ENCODE measurements at places on chromosomes 13 and 19. TPM values are rescaled to one million over a fixed set of nuclear protein-coding genes. Genes with fewer than 3 reads are reported as not detected.
A peak's percentile ranks its signal among the peaks of the same experiment; 100 is the strongest.

DNA sequence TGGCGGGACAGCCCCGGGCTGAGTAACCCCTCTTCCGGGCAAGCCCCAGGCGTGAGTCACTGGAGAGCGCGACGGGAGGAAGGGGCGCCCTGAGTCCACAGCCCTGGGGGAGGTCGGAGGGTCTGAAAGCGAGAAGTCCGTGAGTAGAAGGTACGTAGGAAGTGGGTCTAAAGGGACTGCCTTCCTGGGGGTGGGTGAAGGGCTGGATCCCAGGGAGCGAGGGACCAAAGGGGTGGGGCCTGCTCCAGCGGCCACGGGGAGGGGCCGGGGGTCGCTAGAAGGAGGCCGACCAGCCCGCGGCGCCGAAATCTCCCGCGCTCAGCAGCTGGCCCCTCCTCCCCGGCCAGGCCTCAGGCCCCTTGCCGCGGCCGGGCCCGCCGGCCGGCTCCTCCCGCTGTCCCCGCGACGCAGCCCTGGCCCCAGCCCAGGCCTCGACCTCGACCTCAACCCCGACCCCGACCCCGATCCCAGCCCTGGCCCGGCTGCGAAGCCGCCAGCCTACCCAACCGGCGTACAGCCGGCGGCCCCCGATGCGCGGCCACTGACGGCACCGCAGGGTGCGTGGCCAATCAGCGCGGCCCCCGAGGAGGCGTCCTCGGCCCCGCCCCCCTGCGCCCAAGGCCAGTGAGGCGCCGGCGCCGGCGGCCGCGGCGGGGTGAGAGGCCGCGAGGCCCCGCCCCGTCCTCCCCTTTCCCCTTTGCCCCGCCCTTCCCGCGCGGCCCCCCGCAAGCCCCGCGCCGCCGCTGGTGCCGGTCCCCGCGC, 22.6 kb downstream of the IPO5 start:
- H3K27me3 ChIP-seq, result no peaks in the 10 kb centered on the region
- no peaks in the 10 kb centered on the region for H3K36me3 ChIP-seq

DNA sequence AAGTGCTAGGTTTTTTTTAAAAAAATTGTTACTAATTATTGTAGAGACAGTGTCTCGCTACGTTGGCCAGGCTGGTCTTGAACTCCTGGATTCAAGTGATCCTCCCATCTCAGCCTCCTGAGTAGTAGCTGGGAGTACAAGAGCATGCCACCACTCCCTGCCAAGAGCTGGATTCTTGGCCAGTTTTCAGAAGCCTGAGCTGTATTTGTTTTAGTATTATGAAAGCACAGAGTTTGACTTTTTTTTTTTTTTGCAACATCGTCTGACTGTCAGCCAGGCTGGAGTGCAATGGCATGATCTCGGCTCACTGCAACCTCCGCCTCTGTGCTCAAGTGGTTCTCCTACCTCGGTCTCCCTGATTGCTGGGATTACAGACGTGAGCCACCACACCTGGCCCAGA, 7.0 kb downstream of the ARMC6 start:
- H3K27ac ChIP-seq, result peak overlapping the region; percentile 71
- peaks cover 10% of the 10 kb centered on the region for H3K36me3 ChIP-seq
- no peaks in the 10 kb centered on the region for H3K27me3 ChIP-seq
- no peak overlapping the region for H3K4me3 ChIP-seq
- H3K4me1 ChIP-seq, result peaks cover 16% of the 10 kb centered on the region
- no peak for DNase-seq

DNA sequence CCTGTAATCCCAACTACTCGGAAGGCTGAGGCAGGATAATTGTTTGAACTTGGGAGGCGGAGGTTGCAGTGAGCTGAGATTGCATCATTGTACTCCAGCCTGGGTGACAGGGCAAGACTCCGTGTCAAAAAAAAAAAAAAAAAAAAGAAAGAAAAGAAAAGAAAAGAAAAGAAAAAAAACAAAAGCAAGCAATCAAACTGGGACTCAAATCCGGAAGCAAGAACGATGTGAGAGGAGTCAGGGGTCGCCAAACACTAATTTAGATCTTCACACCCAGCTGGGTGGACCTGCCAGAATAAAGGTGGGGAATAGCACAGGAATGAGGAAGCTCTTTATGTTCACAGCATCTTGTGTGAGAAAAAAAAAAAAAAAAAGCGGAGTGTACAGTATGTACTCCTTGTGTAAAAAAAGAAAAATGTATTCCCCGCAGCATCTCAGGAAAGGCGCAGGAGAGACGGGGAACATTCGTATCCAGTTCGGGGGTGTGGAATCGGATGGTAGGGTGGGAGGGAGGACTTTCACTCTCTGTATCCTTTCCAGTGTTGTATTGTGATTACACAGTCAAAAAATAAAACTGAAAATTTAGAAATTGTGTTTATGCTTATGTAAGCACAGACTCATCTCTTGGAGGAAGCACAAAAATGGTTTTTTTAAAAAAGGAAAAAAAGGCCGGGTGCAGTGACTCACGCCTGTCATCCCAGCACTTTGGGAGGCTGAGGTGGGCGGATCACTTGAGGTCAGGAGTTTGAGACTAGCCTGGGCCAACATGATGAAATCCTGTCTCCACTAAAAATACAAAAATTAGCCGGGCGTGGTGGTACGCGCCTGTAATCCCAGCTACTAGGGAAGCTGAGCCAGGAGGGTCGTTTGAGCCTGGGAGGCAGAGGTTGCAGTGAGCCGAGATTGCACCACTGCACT, 7.6 kb downstream of the DNAJB1 start:
- H3K27ac ChIP-seq, result no peak overlapping the region
- H3K4me1 ChIP-seq, result peaks cover 11% of the 10 kb centered on the region
- no peak for DNase-seq
- no peaks in the 10 kb centered on the region for H3K36me3 ChIP-seq
- H3K27me3 ChIP-seq, result no peaks in the 10 kb centered on the region
- H3K4me3 ChIP-seq, result no peak overlapping the region

DNA sequence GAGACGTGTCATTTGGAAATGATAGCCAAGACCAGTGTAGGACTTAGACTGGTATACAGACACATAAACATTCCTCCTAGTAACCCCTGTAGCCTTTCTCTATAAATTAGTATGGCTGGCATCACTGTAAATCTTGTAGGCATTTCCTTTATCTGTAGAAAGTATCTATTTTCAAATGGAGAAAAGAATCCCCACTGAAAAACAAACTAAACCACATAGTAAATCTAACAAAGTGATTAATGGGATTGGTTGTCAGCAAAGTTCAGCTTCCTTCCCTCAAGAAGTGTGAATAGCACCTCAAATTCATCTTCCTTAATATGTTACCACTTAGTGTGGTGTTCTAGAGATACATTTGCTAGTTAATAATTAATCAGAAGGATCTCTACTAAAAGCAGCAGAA, 119.4 kb upstream of the NBEA start:
- no peaks in the 10 kb centered on the region for H3K4me1 ChIP-seq
- no peak overlapping the region for H3K27ac ChIP-seq
- no peak overlapping the region for H3K4me3 ChIP-seq
- no peak for DNase-seq
- no peaks in the 10 kb centered on the region for H3K36me3 ChIP-seq
- H3K27me3 ChIP-seq, result no peaks in the 10 kb centered on the region

DNA sequence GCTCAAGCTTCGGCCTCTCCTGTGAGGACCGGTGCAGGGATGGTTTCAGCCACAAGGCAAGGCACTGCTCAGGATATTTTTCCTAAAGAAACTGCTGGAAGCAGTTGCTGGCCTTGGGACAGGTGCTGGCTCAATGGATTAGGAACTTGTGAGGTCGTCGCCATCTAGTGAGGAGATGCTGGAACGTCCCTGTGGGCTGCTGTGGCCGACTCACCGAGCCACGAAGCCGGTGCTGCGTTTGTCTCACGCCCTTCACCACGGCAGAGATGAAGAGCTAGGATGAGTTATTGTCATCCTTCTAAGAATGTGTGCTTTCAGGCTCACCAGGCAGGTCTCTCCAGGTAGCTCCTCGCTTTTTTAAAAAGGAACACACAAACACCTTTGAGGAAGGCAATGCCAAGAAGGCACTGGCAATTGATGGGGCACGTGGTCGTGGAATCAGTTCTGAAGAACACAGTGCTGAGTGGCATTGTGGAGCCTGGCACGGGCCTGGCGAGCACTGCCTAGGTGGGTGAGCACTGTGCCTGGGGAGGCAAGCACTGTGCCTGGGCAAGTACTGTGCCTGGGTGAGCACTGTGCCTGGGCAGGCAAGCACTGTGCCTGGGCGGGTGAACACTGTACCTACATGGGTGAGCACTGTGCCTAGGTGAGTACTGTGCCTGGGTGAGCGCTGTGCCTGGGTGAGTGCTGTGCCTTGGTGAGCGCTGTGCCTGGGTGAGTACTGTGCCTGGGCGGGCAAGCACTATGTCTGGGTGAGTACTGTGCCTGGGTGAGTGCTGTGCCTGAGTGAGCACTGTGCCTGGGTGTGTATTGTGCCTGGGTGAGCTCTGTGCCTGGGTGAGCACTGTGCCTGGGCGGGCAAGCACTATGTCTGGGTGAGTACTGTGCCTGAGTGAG, 140.4 kb downstream of the TEX29 start:
- no peaks in the 10 kb centered on the region for H3K27me3 ChIP-seq
- H3K4me1 ChIP-seq, result no peaks in the 10 kb centered on the region
- H3K36me3 ChIP-seq, result no peaks in the 10 kb centered on the region
- no peak overlapping the region for H3K27ac ChIP-seq
- no peak for DNase-seq

GRCh38 chr13:41502673-41503072, 45.3 kb downstream of the RGCC start:
- H3K27ac ChIP-seq, result no peak overlapping the region
- DNase-seq, result peak; percentile 69
- H3K27me3 ChIP-seq, result no peaks in the 10 kb centered on the region
- H3K4me1 ChIP-seq, result peaks cover 44% of the 10 kb centered on the region
- H3K4me3 ChIP-seq, result no peak overlapping the region
- no peaks in the 10 kb centered on the region for H3K36me3 ChIP-seq

GRCh38 chr13:80901530-80901929, 560.6 kb upstream of the SPRY2 start:
- no peak for DNase-seq
- H3K27me3 ChIP-seq, result no peaks in the 10 kb centered on the region
- no peaks in the 10 kb centered on the region for H3K36me3 ChIP-seq
- H3K4me3 ChIP-seq, result no peak overlapping the region
- no peak overlapping the region for H3K27ac ChIP-seq
- no peaks in the 10 kb centered on the region for H3K4me1 ChIP-seq

GRCh38 chr13:93951951-93952350, 527.5 kb downstream of the DCT start:
- H3K4me3 ChIP-seq, result no peak overlapping the region
- no peaks in the 10 kb centered on the region for H3K27me3 ChIP-seq
- H3K4me1 ChIP-seq, result no peaks in the 10 kb centered on the region
- no peak for DNase-seq
- no peak overlapping the region for H3K27ac ChIP-seq

DNA sequence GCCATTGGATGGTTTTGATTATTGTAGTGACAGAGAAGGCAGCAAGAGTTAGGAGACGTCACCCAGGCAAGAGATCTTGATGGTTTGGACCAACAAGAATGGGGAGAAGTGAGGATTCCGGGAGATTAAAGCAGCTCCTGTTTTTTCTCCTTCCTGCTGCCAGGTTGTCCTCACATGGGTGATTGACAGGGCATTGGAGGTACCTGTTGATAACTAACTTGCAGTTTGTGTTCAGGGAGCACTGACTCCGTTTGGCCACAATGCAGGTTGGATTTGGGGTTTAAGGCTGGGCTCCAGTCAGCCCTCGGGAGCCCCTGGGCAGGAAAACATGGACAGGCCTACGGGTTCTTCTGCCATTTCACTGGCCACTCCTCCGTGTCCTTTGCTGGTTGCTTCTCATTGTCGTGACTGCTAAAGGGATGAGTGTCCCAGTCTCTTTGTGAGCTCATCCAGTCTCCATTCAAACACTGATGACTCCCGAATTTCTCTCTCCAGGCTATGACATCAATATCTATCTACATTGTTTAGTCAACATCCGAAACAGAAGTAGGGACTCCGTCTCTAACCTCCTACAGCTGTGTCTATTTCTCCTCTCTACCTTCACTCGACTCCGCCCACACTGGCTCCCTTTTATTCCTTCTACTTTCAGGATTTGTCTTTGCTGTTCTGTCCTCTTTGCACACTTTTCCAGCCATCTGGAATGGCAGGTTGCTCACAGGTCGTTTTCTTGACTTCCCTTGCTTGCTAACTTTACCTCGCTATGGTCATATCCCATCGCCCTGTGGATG, 1.3 kb upstream of the PTOV1 start:
- no peak overlapping the region for H3K4me3 ChIP-seq
- H3K36me3 ChIP-seq, result no peaks in the 10 kb centered on the region
- H3K27me3 ChIP-seq, result no peaks in the 10 kb centered on the region
- peak; percentile 28 for DNase-seq
- H3K27ac ChIP-seq, result no peak overlapping the region

- no peaks in the 10 kb centered on the region for H3K27me3 ChIP-seq
- H3K36me3 ChIP-seq, result no peaks in the 10 kb centered on the region
- no peak overlapping the region for H3K27ac ChIP-seq
- H3K4me1 ChIP-seq, result no peaks in the 10 kb centered on the region
- no peak for DNase-seq
Observed at GRCh38 chr19:48340995-48341394, 15.6 kb downstream of the EMP3 start.

DNA sequence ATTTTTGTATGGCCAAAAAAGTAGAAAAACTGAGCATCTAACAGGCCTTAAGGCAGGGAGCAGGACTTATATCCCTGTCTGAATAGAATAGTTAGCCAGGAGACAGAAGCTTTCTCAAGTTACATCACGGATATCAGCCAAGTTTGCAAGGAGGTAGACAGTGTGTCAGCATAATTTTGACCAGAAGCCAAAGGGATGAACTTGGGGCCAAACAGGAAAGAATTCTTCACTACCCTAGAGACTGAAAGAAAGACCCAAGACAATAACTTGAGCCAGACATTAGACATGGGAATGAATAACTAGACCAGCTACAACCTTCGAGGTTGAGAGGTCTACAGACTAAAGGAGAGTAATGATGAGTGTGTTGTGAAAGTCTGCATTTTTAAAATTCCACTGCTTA, 48.1 kb upstream of the PCDH9 start:
- DNase-seq, result no peak
- H3K4me3 ChIP-seq, result no peak overlapping the region
- no peaks in the 10 kb centered on the region for H3K36me3 ChIP-seq
- no peaks in the 10 kb centered on the region for H3K27me3 ChIP-seq
- H3K4me1 ChIP-seq, result no peaks in the 10 kb centered on the region
- no peak overlapping the region for H3K27ac ChIP-seq

Gene TLE6
- 3.0 TPM for polyA plus RNA-seq

Gene CFD
- 2.9 TPM for polyA plus RNA-seq

Gene PPM1N
- polyA plus RNA-seq, result 6.5 TPM

Gene CATSPERD
- not detected for polyA plus RNA-seq

Gene CDADC1
- 5.0 TPM for polyA plus RNA-seq
